Suppressor macrophage treated with lipopolysaccharide for 1 hour (primary cell): ENCODE measurements at places on chromosomes 11 and 22.

DNA sequence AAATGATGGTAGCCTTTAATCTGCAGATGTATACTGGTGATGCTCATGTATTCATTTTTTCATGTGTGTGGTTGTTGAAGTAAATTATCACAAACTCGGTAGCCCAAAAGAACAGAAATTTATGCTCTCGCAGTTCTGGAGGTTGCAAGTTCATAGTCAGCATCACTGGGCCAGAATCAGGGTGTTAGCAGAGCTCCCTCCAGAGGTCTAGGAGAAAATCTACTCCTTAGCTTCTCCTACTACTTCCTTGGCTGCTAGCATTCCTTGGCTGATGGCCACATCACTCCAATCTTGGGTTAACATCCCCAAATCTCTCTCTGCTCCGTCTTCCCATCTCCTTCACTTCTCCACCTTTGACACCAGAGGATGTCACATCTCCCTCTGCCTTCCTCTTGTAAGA lies 45.3 kb upstream of the GALNT18 start:
- peak; percentile 8 for DNase-seq

- peak; percentile 80 for DNase-seq
Observed at GRCh38 chr11:95242091-95242844, 11.3 kb upstream of the SESN3 start.

DNA sequence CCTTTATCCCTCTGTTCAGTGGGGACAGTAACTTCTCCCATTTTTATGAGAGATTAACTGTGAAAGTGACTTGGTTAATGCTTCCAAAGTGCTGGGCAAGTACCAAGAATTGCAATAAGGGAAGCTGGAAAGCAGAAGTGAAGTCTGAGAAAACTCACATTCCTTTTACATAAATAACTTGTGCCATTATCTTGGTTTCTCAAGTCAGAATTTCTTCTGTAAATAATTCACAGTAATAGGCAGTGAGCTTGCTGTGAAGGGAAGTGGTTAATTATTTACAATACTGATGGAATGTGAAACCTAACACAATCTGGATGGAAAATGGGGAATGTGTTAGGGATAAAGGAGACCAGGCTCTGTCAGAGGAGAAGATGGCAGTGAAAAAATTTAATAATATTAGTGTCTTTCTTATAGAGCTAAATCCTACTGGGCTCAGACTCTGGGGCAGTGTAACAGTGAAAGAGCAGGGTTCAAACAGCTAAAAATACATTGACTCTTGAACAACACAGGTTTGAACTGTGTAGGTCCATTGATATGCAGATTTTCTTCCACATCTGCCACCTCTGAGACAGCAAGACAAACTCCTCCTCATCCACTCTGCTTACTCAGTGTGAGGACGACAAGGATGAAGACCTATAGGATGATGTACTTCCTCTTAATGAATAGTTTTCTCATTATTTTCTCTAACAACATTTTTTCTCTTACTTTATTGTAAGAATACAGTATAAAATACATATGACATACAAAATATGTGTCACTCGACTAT lies 251.5 kb upstream of the ISX start:
- peak; percentile 10 for DNase-seq

DNA sequence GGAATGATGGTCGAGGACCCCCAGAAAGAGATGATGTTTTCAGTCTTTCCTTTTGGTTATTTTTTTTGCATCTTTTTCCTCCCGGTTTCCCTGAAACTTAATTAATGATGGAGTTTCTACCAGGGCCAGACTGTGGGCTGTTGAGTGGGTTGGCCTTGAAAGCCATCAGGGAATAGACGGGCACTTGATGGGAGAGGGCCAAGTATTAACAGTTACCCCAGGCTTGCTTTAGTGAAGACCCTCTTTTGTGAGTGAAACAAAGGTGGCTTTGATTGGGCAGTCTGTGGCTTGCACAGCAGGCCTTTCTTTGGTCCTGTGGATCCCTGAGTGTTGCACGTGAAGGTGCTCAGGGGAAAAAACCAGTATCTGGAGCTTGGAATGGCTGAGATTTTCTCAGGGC lies 56.9 kb downstream of the AMOTL1 start:
- no peak for DNase-seq

DNA sequence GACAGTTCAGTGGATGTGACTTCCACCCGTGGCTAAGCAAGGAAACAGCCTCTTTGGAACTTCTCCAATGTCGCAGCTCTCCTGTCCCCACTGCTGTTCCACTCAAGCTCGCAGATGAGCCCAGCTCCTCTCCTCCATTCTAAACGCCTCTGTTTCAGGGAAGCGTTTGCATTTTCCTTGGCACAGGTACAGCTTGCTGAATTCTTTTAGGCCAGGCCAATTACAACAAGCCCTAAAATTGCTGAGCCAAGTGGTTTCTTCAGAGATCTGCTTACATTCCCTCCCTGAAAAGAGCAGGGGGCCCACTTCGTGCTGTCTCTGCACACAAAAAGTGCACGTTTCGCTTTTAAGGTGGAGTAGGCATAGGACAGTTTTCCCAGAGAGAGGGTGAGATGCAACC lies 91.5 kb upstream of the BLID start:
- no peak for DNase-seq

DNA sequence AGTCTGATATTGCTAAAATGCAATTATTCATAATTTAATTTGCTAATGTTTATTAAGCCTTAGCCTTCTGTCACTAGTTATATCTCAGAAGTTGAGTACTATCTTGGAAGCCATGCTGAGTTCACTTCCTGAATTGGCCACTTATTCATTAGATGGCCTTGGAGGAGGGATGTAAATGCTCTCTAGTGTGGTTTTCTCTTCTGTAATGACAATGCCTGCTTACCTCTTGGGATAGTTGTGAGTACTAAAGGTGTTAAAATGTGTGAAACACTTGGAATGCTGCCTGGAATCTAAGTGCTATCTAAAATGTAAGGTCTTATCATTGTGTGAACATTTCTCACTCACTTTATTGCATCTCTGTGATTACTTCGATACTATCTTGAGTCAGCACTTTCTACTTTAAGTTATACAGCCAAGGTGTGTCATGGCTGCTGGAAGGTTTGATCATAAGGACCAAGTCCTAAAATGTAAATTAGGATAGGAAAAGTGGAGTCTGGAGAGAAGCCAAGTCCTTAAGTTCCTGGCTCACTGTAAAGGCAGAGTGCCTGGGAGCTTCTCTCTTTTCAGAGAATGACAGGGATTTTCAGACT lies 12.4 kb downstream of the GLYATL2 start:
- no peak for DNase-seq

DNA sequence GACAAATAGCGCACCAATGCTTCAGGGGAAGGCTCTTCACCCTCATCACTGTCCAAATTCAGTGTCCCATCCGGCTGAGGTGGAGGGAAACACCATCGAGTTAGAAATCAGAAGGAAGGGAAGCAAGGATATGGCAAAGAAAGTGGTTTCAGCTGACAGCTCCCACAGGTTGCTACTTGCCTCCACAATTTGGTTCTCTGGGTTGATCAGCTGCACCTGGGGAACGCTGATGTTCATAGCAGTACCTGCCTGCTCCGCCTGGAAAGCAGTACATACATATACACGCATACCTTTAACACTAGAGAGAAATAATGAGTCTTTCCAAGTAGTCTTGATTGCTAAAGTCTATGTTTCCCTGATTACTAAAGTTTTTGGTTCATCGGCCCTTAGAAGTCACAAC lies 37.8 kb upstream of the APOA1 start:
- DNase-seq: no peak

GRCh38 chr11:72222106-72222891 lies 2.3 kb upstream of the INPPL1 start:
- DNase-seq: no peak

DNA sequence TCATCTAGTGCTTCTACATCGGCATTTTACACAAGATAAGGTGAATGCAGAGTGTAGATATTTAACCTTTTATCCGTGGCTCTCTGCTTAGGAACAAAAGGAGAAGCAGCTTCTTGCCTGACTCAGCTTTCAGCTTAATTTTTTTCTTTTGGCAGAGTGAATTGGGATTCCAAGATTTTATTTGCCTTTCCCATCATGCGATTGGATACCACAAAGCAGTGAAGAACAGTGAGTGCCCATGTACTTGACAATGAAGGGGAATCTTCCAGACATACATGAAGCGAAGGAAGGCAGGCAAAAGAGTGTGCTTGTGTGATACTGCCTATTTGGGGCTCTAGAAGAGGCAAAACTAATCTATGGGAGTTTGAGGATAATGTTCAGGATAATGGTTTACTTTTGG lies 17.0 kb upstream of the CHKA start:
- no peak for DNase-seq

GRCh38 chr22:37439347-37439746 lies 12.1 kb upstream of the ELFN2 start:
- no peak for DNase-seq

- peak; percentile 42 for DNase-seq
Observed at GRCh38 chr11:776561-777287, 563 bp downstream of the GATD1 start.

DNA sequence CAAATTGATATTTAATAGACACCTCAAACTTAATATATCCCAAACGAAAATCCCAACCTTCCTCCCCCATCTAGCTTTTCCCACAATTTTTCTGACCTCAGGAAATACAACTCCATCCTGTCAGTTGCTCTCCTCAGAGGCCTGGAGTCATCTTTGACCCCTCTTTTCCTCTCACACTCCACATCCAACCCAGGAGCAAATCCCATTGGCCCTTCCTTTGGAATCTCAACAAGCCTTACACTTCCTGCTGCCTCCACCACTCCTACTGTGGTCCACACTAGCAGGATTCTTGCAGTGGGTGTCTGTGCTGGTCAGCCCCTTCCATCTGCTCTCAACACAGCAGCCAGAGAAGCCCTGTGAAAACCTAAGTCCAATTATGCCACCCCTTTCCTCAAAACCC lies 39.3 kb upstream of the RFPL3 start:
- DNase-seq: no peak

GRCh38 chr22:44735518-44736428 lies 16.6 kb upstream of the ARHGAP8 start:
- peak; percentile 73 for DNase-seq

DNA sequence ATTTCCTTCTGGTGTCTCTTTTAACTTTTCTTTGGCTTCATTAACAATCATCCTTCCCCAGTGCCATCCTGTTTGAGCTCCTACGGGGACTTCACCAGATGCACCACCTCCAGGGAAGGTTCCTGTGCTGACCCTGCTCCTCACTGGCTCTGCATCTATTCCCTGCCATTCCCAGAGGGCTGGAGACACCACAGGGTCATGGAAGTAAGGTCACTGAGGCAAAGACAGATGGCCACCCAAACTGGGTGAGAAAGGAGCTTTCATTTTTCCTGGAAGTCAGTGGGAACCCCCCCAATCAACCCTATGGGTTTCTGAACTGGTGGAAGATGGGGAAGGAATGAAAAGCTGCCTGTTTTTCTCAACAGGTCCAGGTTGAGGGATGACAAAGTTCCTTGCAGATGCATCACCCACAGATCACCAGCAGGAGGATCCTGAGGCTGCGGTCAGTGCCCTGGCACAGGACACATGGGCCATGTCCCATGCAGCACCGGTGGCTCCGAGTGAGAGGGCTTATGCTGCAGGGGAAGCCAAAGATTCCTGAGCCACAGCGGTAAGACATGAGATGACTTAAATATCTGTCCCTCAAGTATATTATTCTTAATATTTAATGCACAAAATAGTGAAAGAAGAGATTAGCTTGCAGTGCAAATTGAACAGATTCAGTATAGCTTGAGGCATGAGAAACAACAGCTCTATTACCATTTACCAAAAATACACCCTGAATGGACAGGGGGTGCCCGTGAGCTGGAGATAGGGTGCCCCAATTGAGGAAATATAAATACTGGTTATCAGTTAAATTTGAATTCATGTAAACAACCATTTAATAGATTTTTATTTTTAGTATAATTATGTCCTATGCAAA lies 73.0 kb upstream of the VPREB1 start:
- DNase-seq: peak; percentile 15

DNA sequence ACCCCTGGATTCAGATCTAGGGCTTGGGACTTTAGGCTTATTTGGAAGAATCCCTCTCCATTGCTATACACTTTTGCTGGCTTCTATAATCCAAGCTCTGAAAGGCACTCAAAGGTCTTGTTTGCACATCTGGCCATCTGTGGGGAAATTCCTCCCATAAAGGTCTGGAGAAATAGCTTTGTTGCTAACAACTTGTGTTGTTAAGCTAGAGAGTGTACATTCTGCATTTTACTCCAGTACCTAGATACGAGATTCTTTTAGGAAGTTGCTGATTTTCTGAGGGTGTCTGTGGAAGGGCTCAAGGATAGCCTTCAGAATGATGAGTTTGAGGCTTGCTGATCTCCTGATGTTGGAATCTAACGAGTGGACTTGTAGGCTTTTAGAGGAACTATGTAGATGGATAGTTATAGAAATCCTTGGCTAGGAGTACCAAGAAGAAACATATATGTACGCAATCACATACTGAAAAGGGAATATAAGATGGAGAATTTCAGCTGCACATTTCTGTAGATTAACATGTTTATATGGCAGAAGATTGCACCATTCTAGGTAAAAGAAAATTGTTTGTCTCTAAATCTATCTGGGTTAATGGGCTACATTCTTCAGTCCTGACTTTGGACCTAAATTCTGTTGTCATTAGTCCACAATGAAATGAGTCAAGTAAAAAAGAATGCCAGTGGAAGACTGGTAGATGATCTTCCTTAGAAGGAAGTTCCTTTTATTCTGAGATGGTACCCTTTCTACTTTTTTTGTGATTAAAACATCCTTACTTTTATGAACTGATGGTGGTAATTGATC lies 51.0 kb downstream of the UBASH3B start:
- no peak for DNase-seq

- DNase-seq: peak; percentile 90
Observed at GRCh38 chr22:37561212-37562048, 1.1 kb downstream of the CDC42EP1 start.

DNA sequence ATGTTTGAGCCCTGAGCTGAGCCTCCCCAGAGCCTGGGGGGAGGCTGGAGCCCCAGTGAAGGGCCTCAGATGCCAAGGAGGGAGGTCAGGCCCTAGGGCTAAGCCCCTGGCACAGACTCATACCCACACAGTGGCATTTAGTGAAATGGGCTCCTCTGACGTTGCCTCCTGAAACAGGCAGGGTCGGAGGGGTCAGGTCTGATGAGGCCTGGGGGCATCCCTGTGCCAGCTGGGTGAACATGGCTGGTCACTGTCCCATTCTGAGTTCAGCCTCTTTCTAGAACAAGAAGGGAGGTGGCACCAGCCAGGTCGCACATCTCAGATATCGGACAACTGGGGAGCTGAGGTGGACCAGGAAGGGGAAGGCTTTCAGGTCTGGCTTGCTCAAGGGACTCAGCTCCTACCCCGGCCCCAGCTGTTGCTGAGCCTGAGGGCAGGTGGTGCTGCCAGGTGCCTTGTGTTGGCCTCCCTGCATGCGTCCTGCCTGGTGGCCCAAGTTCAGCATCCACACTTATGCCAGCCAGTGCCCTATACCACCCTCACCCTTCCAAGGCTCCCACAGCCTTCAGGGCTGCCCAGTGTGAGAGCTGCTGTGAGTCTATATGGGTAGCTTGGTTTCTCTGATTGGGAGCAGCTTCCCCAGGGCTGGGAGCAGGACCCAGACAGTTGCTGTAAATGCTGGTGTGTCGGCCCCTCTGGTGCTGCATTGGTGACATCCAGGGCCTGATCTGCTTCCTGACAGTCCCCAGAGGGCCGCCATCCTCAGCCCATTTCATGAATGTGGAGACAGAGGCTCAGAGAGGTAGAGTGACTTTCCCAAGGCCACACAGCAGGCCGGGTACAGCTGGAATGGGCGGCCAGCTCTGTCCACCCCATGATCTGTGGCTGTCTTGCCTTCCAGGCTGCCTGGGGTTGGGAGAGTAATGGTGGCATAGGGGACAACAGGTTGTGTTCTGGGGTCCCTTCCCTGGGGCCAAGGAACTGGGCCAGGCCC lies 32.8 kb upstream of the PPARA start:
- DNase-seq: no peak
